ENCODE measurements at places on chromosomes 2 and 18.

DNA sequence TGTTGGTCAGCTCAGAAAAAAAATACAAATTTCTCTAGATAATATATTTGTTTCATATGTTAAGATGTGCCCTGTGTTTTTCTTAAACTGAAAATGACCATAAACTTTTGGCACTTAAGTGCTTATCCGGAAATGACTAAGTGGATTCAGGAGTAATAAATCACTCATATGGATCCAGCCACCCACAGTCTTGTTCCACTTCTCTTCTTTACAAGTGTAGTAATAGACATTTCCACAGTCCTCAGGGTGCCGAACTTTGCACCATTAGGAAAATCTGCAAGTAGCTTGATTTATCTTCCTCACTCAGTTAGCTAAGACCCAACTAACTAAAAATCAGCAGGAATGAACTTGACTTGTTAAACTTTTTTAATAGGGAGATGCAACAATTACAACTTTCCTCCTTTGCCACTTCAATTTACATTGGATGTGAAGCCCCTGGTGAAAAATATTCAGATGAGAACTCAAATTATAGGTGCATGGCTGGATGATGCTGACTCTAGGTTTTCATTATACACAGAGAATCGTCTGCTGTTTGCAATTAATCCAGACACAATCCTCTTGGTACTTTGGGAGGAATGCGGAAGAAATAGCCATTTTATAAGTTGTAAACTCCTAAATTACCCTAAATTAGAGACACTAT, 322.5 kb downstream of the ARHGAP15 start:
- no peaks in the 10 kb centered on the region for H3K36me3 ChIP-seq
- no peak overlapping the region for H3K27ac ChIP-seq
- DNase-seq = peak; percentile 83
- H3K27me3 ChIP-seq = no peaks in the 10 kb centered on the region

DNA sequence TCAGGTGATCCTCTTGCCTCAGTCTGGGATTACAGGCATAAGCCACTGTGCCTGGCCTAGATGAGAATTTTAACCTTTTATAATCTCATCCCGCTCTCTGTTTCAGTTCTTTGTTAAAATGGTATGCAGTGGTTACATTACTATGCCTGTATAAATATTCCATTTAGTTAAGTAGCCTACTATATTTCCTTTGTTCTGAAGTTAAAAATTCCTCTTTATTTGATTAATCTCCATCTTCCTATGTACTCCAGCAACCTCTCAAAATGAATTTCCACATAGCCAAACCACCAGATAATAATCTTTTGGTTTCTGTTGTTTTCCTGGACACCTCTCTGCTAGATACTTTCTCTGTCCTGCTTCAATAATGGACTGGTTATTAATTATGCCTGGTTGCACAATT, 15.8 kb downstream of the RAB10 start:
- H3K4me1 ChIP-seq = no peaks in the 10 kb centered on the region
- no peaks in the 10 kb centered on the region for H3K27me3 ChIP-seq
- no peak overlapping the region for H3K27ac ChIP-seq
- peak; percentile 67 for DNase-seq
- H3K36me3 ChIP-seq = peaks cover 2% of the 10 kb centered on the region

DNA sequence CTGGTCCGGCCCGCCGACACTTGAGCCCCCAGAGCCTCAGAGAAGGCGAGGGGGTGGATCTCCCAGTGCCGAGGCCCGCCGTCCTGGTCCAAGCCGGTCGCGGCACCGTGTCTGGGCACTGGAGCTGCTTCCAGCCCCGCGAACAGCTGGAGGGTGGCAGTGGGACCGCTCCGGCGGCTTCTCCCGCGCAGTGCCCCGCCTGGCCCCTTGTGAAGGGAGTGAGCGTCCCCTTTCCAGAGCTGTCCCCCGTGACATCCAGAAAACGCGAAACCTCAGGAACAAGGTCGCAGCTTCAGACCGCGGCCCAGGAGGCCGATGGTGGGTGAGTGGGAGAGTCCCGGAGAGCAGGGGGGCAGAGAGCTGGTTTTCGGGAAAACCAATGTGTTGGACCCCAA, 579 bp upstream of the EMX1 start:
- H3K4me1 ChIP-seq = no peaks in the 10 kb centered on the region
- no peaks in the 10 kb centered on the region for H3K36me3 ChIP-seq
- no peak overlapping the region for H3K4me3 ChIP-seq
- no peak overlapping the region for H3K27ac ChIP-seq
- DNase-seq = no peak

- no peak overlapping the region for H3K4me3 ChIP-seq
- no peaks in the 10 kb centered on the region for H3K36me3 ChIP-seq
- H3K4me1 ChIP-seq = no peaks in the 10 kb centered on the region
- no peaks in the 10 kb centered on the region for H3K27me3 ChIP-seq
- no peak overlapping the region for H3K27ac ChIP-seq
Observed at GRCh38 chr2:2324565-2325101, 6.4 kb downstream of the MYT1L start.

DNA sequence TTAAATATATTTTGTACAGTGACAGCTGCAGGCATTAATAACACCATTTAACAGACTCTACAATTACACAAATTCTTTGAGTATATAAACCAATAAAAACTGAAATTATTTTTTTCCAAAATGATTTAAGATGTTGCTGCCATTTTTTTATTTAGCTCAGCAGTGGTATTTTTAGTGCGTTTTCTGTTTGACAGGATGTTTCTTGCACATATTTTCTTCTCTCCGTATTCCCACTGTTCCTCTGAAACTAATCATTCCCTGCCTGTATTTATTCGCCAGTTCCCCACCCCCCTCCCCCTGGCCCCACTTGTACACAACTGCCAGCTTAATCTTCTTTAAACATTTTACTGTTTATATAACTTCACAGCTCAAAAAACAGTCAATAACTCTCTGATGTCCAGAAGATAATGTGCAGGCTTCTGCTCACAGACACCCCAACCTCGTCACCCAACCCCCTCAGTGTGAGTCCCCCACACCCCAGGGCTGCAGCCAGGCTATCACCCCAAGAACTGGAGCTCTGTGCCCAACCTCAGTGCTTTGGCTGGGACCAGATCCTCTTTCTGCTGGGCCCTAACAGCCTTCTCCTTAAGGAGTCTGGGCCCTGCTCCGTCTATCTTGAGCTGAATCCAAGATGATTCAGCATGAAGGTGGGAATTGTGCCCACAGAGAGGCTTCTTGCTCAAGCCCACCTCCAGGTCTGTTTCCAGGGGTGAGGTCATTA, 41.6 kb upstream of the MAP4K4 start:
- peak; percentile 81 for DNase-seq
- no peak overlapping the region for H3K4me3 ChIP-seq
- no peak overlapping the region for H3K27ac ChIP-seq
- no peaks in the 10 kb centered on the region for H3K4me1 ChIP-seq
- H3K27me3 ChIP-seq = no peaks in the 10 kb centered on the region

DNA sequence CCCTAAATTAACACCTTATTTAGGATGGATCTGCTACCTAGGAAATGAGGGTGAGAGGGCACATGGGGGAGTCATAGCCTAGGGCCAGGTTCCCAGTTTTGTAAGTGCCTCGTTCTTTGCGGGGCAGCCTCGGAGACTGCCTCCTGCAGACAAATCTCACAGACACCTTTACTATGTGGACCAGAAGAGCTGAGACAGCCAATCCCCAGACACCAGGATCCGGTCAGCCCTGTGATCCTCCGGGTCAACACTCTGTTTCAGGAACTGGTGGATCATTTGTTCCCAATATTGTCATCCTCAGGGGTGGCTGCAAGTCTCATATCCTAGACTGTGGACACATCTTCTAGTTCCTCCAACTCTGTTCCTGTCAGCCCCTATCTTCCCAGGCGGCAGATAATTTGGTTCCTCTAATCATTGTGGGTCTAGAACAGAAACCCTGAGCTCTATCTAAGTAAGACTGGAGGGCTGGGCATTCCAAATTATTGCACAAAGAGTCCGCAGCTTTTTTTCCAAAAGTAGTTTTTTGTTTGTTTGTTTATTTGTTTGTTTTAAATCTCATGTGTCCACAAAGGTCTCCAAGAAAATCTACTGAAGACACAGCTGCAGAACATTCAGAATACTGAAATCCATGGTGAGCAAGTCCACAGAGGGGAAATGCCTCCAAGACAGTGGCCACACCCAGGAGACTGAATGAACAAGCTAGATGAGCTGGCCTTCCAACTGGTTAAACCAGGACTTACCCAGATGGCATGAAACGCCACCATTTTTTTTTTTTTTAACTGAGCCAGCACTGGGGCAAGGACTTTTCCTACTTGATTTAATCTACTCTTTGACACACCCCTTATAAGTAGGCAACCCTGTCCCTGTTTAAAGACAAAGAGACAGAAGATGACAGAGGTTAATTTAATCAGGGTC, 6.2 kb upstream of the GDF7 start:
- peak; percentile 28 for DNase-seq
- no peaks in the 10 kb centered on the region for H3K36me3 ChIP-seq
- no peak overlapping the region for H3K4me3 ChIP-seq
- no peak overlapping the region for H3K27ac ChIP-seq
- no peaks in the 10 kb centered on the region for H3K4me1 ChIP-seq
- peaks cover 56% of the 10 kb centered on the region for H3K27me3 ChIP-seq

DNA sequence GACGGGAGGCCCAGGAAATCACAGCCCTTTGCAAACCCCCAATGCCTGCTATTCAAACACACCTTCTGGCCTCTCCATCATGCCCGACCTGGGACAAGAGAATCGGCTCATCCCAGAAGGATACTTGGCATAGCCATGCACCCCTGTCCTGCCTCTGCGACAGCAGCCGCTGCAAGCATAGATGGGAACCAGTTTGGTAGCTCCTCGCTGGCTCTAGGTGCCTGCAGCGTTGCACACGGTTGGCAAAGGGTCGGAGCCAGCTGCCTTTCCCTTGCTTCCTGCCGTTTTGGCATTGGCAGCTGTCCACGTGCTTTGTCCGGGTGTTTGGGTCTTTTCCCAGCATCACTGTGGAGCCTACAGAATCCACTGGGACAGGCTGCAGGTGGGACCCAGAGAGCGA, 76.9 kb downstream of the TWIST2 start:
- no peak for DNase-seq
- no peak overlapping the region for H3K27ac ChIP-seq
- no peak overlapping the region for H3K4me3 ChIP-seq

GRCh38 chr2:213609570-213610170, 325.4 kb downstream of the SPAG16 start:
- no peak overlapping the region for H3K27ac ChIP-seq
- DNase-seq = no peak
- H3K4me1 ChIP-seq = no peaks in the 10 kb centered on the region
- no peak overlapping the region for H3K4me3 ChIP-seq
- H3K27me3 ChIP-seq = no peaks in the 10 kb centered on the region

GRCh38 chr2:5230444-5230843, 461.7 kb upstream of the SOX11 start:
- no peak for DNase-seq
- H3K27me3 ChIP-seq = no peaks in the 10 kb centered on the region
- no peaks in the 10 kb centered on the region for H3K4me1 ChIP-seq
- no peak overlapping the region for H3K4me3 ChIP-seq

DNA sequence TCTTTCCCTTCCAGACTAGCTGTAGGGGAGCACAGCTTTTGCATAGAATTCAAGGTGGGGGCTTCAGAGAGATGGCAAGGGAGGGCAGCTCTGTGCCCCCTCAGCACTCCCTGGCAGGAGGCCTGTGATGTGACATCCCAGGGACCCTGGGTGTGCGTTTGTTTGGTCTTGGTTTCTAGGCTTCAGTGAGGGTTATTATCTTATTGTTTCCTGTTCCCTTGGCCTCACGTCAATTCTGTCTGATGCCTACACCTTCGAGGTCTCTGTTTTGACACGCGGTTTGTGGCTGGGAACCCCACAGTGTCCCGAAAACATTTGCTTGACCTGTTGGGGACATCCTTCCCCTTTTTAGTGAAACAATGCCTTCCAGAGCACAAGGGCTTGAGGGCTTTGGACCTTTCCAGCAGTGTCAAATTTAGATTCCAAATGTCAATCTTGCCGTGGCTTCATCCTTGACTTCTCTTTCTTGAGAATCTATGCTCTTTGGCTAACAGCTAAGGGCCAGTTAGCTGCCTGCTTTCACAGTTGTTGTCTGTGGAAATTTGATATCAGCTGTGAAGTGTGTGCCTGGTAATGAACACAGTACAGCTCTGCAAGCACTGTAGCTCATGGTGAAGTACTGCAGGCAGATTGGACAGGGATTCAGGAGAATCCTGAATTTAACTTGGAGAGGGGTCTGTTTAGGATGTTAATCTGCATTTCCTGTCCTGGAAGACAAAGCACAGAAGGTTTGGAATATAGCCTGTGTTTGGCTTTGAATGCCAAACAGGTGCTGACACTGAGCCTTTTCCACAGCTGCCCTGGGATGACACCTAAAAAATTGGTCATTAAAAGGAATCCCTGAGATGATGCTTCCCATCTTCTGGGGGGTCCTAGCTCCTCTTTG, 108.2 kb upstream of the CXCR4 start:
- H3K4me1 ChIP-seq = no peaks in the 10 kb centered on the region
- DNase-seq = no peak
- no peak overlapping the region for H3K27ac ChIP-seq
- no peaks in the 10 kb centered on the region for H3K27me3 ChIP-seq

DNA sequence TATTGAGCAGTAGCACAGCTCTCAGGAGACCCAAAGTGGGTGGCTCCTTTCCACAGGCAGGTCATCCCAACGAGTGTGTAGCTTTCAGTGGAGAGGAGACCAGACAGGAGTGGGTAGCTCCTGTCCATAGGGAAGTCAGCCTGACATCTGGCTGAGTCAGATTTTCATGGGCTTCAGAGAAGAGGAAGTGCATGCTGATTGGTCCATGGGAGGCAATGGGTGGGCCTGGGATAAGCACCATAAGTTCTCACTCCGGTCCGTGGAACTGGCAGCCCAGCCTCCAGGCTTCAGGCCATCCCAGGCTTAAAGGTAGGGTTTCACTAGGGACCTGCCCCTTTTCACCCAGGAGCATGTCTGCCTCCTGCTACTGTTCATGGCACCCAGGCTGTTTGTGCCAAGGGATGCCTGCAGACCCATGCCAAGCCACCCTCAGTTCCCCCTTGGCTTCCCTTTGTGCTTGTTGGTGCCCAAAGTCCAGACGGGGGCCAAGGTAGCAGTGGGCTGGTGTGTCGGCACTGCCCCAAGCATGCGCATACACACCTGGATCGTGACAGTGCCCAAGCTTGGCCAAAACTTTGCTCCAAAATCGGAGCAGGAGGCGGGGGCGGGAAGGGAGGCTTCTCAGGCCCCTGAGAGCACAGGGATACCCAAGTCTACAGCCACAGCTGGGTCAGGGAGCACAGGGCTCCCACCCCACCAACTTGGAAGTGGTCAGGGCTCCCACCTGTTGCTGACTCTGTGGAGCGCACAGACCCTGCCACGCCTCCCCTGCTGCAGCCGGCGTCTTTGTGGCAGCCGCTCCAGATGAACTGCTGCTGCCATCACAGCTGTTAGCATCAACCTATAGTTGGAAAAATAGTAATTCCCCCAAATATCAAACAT, 26.4 kb downstream of the MARCHF7 start:
- peaks cover 2% of the 10 kb centered on the region for H3K4me1 ChIP-seq
- H3K36me3 ChIP-seq = peaks cover 17% of the 10 kb centered on the region
- DNase-seq = no peak
- no peaks in the 10 kb centered on the region for H3K27me3 ChIP-seq

GRCh38 chr18:33906046-33906445, 318.7 kb downstream of the NOL4 start:
- H3K36me3 ChIP-seq = no peaks in the 10 kb centered on the region
- no peaks in the 10 kb centered on the region for H3K27me3 ChIP-seq
- H3K4me3 ChIP-seq = no peak overlapping the region
- no peak overlapping the region for H3K27ac ChIP-seq
- H3K4me1 ChIP-seq = no peaks in the 10 kb centered on the region

- H3K27me3 ChIP-seq = no peaks in the 10 kb centered on the region
- no peaks in the 10 kb centered on the region for H3K36me3 ChIP-seq
- peak; percentile 62 for DNase-seq
- no peak overlapping the region for H3K27ac ChIP-seq
- no peak overlapping the region for H3K4me3 ChIP-seq
Observed at GRCh38 chr18:54888933-54889332, 60.7 kb downstream of the RAB27B start.

Data from fibroblast of lung (primary cell).